ENCODE measurements at places on chromosomes 11 and 22.

DNA sequence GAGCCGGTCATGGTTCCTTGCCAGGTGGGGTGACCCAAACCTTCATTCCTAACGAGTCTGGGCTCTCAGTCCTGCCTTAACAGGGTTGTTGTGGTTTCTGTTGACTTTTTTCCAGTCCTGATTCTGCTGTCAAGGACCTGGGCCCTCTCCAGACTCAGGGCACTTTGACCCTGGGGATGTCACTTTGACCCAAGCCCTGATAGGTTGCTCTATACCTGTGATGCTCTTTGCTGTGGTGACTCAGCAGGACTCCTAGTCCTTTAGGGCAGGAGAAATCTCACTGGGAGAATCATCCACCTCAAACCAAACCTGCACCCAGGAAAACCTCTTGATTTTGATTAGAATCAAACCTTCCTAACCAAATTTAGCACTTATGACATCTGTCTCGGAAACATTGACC is 20.5 kb upstream of the MPPED1 start:
- DNase-seq: no peak

- no peak for DNase-seq
Measured at GRCh38 chr11:88597387-88597786, 259.9 kb upstream of the CTSC start.

- no peak for DNase-seq
Measured at GRCh38 chr11:33716243-33716642, 15.6 kb upstream of the C11orf91 start.

DNA sequence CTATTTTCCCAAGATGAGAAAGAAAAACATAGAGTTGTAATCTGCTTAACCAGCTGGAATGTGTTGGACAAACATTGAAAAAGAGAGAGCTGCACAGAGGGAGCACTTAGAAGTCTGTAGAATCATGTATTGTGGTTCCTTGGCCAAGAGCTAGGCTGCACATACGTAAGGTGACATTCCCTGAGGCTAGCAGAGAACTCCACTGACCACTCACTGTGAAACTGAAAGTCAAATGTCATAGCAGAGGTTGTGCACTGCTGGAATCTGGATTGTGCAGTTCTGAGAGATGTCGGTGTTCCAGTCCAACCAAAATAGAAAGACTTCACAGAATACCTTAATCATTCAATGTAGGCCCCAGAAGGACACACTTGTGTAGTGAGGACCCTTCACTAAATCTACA is 772.8 kb upstream of the RAG2 start:
- no peak for DNase-seq

DNA sequence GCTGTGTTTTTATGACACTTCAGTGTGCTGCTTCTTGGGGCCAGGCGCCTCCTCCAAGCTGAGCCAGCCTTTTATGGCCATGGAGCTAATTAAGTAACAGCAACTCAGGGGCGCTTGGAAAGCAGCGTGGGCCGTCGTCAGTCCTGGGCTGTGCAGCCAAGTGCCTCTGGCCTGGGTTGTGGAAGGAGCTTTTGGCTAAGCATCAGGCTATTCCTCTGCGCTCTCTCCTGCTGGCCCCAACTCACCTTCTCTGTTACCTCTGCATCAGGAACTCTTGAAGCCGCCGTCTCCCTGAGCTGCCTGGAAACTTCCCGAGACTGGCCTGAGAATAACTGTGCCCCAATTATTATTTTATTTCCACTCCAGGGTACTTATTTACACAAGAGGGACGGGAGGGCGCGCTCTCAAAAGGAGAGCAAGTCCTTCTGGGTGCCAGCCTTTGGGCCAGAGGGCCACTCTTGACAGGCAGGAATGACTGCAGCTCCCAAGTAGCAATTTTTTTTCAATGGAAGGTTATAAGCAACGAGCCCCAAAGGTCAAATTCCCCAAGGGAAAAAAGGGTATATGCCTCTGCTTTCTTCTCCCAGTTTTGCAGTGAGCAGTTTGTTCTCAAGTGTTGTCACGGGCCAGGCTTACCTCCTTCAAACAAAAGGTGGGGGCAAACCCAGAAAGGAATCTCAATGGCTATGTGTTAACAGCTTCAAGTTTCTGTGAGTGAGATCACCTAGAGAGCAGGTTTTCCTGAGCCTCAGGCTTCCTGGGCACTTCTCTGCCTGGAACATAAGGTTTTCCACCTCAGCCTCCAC is 38.5 kb upstream of the NAV2 start:
- no peak for DNase-seq

DNA sequence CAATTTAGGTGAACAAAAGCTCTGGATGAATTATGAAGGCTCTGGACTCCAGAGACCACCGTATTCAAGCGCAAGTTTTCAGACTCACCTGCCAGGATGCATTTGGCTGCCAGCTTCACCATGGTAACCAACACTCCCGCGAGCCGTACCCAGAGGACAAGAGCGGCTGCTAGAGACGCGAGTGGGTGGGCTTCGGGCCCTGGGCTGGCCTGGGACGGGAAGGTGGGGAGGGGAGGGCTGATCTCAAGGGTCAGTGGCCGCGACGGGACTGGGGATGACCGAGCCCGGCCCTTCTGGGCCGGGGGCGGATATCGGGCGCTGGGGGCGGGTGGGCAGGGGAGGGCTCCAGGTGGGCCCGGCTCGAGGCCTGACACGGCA is 344 bp downstream of the IFT27 start:
- peak; percentile 5 for DNase-seq

GRCh38 chr11:46254133-46254491 is 23.4 kb upstream of the CREB3L1 start:
- DNase-seq: no peak

DNA sequence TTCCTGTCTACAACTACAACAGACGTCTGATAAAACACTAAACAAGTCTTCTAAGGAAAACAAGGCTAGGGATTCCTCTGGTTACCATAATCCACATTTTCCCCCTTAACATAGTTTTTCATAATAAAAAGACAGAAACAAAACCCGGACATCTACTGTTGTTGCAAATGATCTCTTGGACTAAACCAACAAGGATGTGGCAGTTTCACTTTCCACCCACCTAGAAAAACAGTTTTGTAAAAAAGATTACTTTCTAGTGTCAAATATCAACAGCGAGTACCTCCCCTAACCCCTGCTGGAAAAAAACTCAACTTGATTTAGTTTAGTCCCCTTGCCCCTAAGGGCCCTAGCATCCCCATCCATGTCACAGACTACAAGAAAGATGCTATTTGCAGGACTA is 5.4 kb downstream of the GNG3 start:
- DNase-seq: no peak

- no peak for DNase-seq
Measured at GRCh38 chr11:131235328-131236298, 134.8 kb upstream of the NTM start.

- no peak for DNase-seq
Measured at GRCh38 chr11:123351375-123351774, 78.7 kb upstream of the GRAMD1B start.

DNA sequence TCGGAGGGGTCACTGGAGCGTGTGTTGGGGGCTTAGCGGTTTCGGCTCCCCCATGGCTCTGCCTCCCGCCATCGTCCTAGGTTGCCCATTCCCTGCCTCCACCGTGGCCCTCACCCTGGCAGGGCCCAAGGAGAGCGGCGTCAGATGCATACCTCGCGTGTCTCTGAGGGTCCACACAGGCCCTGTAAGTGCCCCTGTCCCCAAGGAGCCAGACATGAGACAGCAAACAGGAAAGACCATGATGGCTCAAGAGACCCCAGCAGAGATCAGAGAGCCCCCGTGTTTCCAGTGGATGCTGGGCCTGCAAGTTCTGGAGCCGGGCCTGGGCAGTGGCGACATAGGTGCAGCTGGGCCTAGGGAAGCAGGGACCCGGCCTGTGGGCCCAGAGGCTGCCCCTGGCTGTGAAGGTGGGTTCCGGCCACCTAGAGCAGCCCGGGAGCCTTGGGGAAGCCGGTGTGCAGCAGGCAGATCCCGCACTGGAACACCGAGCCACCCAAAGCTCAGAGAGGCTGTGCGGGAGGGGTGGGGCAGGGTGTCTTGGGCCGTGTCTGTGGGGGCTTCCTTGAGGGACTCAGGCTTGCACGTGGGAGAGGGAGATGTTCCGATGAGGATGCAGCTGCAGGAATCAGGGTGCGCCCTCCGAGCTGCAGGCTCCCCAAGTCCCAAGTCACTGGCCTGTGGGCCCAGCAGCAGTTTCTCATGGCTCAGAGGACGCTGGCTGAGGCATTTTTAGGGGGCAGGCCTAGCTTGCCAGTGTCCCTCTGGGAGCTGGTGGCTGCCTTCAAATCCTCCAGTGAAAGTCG is 126.4 kb downstream of the KCNQ1OT1 start:
- no peak for DNase-seq

GRCh38 chr22:47615051-47615450 is 852.6 kb downstream of the TBC1D22A start:
- no peak for DNase-seq

GRCh38 chr11:12117200-12117599 is 6.8 kb downstream of the MICAL2 start:
- no peak for DNase-seq

GRCh38 chr11:41250408-41250935 is 209.0 kb downstream of the LRRC4C start:
- no peak for DNase-seq

DNA sequence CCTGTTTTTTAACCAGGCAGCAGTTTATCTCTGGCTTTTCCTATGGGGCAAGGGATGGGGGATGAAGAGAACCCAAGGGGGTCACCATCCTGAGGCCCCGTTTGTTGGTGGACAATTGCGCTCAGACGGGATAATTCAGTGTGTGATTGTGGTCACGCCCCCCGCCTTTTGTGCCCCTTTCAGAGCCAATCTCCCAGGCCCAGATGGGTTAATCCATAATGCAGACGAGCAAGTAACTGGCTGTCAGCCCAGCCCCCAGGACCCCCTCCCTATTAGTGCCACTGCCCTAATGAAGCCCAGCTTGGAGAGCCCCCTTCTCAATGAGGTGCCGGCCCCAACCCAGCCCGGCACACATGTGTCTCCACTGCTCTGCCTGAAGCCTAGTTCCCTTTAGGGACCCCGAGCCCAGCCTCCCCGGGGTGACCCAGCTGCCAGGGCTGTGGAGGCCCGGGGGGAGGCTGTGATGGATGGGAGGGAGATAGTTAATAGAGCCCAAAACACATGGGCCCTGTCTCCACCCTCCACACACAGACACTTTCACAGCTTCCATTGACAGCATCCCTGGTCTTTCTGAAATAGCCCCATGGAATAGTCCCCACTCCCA is 19.1 kb upstream of the ROBO3 start:
- no peak for DNase-seq

DNA sequence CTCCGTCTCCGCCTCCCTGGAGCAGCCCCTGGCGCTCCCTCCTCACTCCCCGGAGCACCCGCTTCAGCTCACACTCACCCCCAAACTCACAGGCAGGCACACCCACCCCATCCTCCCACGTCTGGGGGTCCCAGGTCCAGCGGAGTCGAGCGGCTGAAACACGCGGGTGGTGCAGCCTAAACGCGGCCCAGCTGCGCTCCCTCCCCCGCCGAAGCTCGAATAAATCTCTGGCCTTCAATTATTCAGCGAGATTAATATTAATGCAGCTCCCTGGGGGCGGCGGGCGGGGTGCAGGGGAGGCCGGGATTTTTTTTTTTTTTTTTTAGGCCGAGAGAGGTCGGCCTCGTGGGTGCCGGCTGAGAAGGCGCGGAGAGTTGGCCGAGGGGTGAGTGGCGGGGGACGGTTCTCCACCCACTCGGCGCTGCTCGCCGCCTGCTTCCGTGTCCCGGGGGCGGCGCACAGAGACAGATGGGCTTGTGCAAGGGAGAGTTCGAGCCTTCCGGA is 524 bp upstream of the SLC1A2 start:
- no peak for DNase-seq

Data from NCI-H526 treated with DMSO at 0.1 percent for 48 hours (cell line).